Retinal pigment epithelial cell (primary cell): ENCODE measurements at places on chromosomes 11 and 22.

DNA sequence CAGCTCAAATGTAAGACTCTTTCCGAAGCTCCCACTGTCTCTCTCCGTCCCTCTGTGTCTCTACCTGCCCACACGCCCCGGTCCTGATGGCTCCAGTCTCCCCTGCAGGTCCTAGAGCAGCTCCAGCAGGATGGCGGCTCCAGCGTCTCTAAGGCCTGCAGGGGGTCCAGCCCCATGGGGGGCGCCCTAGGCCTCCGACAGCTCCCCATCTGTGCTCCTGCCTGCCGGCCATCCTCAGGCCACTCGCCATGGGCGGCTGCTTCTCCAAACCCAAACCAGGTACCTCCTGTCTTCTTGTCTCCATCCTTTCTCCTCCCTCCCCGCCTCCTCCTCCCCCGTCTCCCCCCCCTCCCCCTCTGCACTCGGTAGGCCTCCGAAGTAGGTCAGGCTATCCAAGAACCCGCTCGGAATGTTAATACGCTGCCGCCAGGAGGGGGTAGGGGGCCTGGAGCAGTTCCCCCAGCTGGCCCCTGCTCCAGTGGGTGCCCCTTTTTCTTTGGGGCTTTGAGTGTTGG is 699 bp downstream of the AIFM3 start:
- no peak for DNase-seq

DNA sequence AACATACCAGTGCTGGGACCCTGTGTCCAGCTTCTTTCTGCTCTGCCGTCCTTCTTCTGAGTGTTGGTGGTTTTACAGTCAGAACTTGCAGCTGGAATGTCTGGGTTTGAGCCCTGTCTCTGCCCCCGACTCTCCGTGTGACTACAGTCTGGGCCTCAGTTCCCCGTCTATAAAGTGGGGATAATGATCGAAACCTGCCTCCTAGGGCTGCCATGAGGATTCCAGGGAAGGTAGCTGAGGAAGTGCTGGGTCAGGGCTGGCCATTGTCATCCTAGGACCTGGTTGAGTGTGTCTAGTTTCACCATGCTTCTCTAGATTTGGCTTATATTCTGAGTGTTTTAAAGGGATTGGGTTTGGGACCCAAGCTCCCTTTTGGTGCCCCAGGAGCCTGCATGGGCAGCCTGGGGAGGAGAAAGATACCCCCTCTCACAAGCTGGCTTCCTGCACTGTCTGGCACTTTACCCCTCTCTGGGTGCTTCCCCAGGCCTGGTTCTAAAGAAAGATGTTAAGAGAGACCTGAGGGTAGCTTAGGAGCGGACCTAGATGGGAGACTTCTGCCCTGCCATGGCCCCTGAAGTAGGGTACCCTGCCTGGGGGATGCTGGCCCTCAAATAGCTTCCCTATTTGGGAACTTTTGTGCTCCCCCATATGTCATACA is 49.9 kb downstream of the TSPAN18 start:
- DNase-seq, result no peak

GRCh38 chr11:28738549-28738948 is 630.4 kb downstream of the METTL15 start:
- peak; percentile 66 for DNase-seq

DNA sequence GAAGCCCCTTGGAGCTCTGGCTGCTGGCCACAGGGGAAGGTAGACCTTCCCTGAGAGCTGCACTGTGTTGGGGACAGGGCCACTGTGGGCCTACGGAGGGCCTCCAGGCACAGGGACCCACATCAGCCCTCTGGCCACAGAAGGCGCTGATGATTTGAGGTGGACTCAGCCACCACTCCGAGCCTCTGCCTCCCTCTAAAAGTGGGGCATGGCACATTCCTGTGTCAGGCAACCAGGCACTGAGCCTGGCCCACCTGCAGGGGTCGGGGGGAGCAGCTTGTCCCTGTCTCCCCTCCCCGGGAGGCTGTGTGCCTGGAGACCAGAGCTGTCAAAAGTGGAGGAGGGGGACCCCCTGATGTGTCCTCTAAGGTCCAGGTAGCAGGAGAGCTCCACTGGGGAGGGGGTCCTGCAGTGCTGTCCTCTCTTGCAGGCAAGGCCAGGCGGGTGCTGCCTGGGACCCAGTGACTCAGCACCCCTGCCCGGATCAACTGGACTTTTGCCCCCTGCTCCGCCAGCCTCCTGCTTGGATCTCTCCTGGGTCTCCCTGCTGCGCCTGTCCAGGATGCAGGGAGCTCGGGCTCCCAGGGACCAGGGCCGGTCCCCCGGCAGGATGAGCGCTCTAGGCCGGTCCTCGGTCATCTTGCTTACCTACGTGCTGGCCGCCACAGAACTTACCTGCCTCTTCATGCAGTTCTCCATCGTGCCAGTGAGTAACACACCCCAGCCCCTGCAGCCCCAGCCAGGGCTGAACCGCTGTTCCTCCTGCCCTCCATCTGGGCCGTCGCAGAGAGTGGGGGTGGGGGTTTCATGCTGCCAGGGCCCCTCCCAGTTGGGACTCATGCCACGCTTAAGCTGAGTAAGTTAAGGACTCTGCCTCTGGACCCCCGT is 17.5 kb upstream of the CDKN1C start:
- no peak for DNase-seq
